ENCODE measurements at places on chromosomes 3 and 15. TPM values are rescaled to one million over a fixed set of nuclear protein-coding genes. Genes with fewer than 3 reads are reported as not detected.

GRCh38 chr15:58267051-58267450, 128.9 kb downstream of the AQP9 start:
- no peaks in the 10 kb centered on the region for H3K27me3 ChIP-seq
- no peak for DNase-seq
- no peaks in the 10 kb centered on the region for H3K36me3 ChIP-seq
- no peak overlapping the region for H3K4me3 ChIP-seq
- peaks cover 5% of the 10 kb centered on the region for H3K4me1 ChIP-seq

- H3K27me3 ChIP-seq = no peaks in the 10 kb centered on the region
- H3K27ac ChIP-seq = no peak overlapping the region
- no peaks in the 10 kb centered on the region for H3K4me1 ChIP-seq
- H3K36me3 ChIP-seq = no peaks in the 10 kb centered on the region
Observed at GRCh38 chr3:52791366-52791765, 3.2 kb upstream of the ITIH3 start.

- no peaks in the 10 kb centered on the region for H3K4me1 ChIP-seq
- no peak overlapping the region for H3K4me3 ChIP-seq
- H3K36me3 ChIP-seq = peaks cover 10% of the 10 kb centered on the region
Observed at GRCh38 chr3:20074226-20075063, 34.2 kb downstream of the KAT2B start.

DNA sequence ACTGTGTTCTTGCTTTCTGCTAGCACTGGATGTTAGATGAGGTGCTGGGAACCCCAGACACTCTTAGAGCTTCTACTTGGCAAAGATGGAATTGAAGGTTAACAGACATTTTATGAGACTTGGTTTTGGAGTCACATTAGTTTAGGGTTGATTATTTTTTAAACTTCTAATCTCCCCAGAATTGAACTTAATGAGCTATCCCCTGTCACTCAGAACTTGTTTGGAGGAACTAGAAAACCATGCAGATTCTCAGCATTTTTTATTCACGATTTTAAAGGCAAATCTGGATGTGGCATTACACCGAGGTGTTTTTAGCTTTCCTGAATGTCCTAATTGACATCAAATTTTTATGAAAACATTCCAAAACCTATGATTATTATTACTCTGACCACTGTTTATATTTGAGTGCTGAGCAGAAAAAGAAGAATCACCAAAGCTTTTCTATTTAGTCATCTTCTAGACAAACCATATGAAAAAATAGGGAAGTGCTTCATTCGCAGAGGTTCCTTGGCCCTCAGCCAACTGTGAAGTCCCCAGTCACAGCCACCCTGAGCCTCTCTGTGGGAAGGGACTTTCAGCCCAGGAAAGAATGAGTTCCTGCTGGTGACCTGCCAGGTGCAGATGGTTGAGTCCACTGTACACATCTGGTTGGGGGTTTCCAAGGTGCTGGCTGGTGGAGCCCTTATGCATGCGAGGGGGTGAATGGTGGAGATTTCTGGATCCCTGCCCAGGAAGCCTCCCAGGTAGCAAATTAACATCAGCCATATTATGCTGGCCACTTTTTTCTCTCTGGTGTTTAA, 196.0 kb upstream of the TOPAZ1 start:
- no peak overlapping the region for H3K27ac ChIP-seq
- no peak for DNase-seq
- H3K36me3 ChIP-seq = no peaks in the 10 kb centered on the region

GRCh38 chr3:124887177-124887931, at the start of gene ITGB5:
TSS of gene ITGB5 (minus strand) at chr3:124887365. CDS start at chr3:124887000, 365 bp downstream.
- H3K36me3 ChIP-seq = no peaks in the 10 kb centered on the region
- peak within 1 kb of the TSS; percentile 81 for H3K4me3 ChIP-seq
- H3K27me3 ChIP-seq = no peaks in the 10 kb centered on the region
- H3K27ac ChIP-seq = peak within 1 kb of the TSS; percentile 85
- peaks cover 16% of the 10 kb centered on the region for H3K4me1 ChIP-seq

DNA sequence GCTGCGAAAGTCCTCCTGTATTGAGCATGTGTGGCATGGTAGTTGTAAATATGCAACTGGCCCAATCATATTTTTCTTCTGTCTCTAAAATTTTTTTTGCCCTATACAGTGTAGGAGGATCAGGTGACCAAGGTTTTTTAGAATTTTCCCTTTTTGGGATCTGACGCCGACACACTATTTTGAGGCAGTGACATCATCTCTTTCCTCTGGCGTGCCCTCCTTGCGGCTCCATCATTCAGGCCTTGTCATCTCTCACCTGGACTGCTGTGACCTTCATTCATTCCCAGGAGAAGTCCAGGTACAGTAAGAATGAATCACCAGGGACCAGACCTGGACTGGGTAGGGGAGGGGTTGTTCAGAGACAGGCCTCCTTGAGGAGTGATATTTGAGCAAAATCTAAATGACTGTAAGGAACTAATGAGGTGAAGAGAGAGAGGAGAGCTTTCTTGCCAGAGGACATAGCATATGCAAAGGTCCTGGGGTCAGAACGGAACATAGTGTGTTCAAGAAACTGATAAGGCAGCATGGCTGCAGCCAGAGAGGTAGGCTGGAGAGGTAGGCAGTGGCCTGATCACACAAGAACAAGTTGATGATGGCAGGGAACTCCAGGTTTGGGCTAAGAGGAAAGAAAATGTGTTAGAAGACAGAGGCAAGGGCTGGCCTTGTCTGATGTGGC, 38.7 kb downstream of the ARNT2 start:
- H3K27ac ChIP-seq = no peak overlapping the region
- H3K36me3 ChIP-seq = no peaks in the 10 kb centered on the region
- H3K27me3 ChIP-seq = no peaks in the 10 kb centered on the region
- H3K4me1 ChIP-seq = no peaks in the 10 kb centered on the region
- DNase-seq = peak; percentile 16
- no peak overlapping the region for H3K4me3 ChIP-seq

- H3K4me1 ChIP-seq = peaks cover 28% of the 10 kb centered on the region
- no peaks in the 10 kb centered on the region for H3K27me3 ChIP-seq
- no peak overlapping the region for H3K4me3 ChIP-seq
- no peak for DNase-seq
Observed at GRCh38 chr3:159861369-159861987, 127.2 kb upstream of the IL12A start.

DNA sequence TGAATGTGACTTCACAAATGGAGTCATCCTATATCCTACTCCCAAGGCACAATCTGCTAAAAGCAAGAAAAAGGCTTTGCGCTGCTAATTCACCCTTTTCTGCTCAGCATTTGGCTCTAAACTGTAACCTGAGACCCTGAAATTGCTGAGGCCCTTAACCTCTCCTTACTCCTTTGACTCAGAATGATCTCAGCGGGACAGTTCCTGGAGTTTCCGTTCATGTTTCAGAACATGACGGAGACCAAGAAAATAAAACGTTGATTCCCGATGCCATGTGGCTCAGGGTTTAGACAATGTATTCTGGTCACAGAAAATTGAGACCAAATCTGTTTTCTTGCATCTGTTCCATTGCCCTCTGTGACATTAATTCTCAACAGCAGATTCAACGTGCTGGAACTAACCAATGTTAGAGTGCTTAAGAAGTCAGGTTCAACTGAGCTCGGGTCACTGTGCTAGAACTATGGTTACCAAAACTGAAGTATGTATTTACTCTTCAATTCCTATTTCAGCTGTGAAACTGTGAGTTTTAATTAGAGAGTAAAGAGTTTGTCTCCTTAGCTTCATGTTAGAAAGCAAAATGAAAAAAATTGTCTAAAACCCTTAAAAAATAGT, 45.4 kb upstream of the TMC3 start:
- H3K4me1 ChIP-seq = no peaks in the 10 kb centered on the region
- H3K27me3 ChIP-seq = no peaks in the 10 kb centered on the region
- no peak for DNase-seq
- H3K27ac ChIP-seq = no peak overlapping the region
- H3K36me3 ChIP-seq = no peaks in the 10 kb centered on the region

DNA sequence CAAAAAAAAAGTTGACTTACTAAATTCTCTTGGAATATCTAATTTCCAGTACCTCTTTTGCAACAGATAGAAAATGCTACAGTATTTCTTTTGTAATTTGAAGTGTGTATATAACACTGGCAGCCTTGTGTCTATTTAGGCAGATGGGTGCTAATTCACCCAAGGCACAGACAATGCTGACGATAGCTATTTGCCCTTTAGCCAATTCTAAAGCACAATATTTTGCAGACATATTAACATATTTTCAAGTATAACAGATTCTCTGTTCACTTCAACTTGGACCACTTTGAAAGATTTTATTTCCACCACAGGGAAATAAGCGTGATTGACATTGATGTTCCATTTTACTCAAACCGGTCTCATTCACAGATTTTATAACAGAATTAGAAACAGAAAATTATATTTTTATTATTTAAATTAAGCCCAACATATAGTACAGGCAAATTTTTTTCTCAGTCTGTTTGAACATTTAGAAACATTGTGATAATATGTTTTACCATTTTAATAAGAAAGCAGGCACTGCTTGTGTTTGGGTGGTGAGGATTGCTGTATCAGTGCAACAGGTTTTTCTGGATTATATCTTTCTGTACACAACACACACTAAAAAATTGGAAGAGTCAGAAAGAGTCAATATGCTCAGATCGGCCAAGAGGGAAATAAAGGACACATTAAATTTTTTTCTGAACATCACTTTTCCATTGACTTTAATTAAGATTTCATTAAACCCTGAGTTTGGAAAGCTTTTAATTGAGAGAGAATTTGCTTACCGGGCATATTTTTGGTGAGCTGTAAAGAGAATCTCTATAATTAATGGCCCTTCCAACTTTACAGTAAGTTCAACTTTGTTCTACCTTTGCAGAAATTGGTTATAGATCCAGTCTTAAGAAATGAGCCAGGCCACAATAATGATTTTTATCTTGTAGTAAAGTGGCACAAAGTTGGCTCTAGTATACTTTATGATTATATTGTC, 327.3 kb upstream of the NR2F2 start:
- no peak overlapping the region for H3K4me3 ChIP-seq
- no peaks in the 10 kb centered on the region for H3K36me3 ChIP-seq
- H3K4me1 ChIP-seq = no peaks in the 10 kb centered on the region
- no peak overlapping the region for H3K27ac ChIP-seq

- H3K4me3 ChIP-seq = no peak overlapping the region
- no peak overlapping the region for H3K27ac ChIP-seq
- peaks cover 6% of the 10 kb centered on the region for H3K36me3 ChIP-seq
- no peaks in the 10 kb centered on the region for H3K4me1 ChIP-seq
Observed at GRCh38 chr3:129032716-129033115, 27.9 kb upstream of the GP9 start.

- no peaks in the 10 kb centered on the region for H3K36me3 ChIP-seq
- no peaks in the 10 kb centered on the region for H3K4me1 ChIP-seq
- no peak overlapping the region for H3K27ac ChIP-seq
- no peak overlapping the region for H3K4me3 ChIP-seq
- no peaks in the 10 kb centered on the region for H3K27me3 ChIP-seq
Observed at GRCh38 chr15:29324746-29325145, 55.1 kb upstream of the NSMCE3 start.

GRCh38 chr3:113966172-113966571, 18.4 kb downstream of the ZDHHC23 start:
- no peak overlapping the region for H3K27ac ChIP-seq
- H3K36me3 ChIP-seq = no peaks in the 10 kb centered on the region
- no peaks in the 10 kb centered on the region for H3K27me3 ChIP-seq
- no peaks in the 10 kb centered on the region for H3K4me1 ChIP-seq

DNA sequence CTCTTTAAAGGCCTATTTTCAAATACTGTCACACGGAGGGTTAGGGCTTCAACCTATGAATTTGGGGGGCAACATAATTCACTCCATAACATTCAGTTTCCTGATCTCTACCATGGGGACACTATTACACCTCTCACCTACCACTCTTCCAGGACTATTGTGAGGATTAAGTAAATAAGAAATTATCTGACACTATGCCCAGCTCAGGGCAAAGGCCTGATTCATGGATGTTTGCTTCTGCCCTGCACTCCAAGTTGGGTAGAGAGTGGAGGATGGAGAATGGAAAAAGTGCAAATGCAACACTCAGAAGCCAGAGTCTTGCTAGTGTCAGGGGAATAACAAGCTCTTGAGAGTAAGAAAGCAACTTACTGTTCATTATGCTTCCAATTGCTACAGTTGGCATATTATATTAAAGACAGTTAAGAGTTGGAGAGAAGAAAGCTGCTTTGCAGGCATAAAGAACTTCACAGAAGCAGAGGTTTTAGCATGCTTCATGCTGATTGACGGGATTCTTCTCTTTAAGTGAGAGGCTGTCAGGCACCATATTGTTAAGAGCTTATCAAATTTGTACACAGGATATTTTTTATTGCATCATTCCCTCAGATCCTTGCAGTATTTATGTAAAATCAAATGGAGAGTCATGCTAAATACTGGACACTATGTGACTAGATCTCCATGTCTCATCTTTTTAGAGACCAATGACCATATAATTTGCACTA, 375.3 kb downstream of the VPS13C start:
- H3K36me3 ChIP-seq = no peaks in the 10 kb centered on the region
- no peak overlapping the region for H3K4me3 ChIP-seq
- no peaks in the 10 kb centered on the region for H3K4me1 ChIP-seq
- no peaks in the 10 kb centered on the region for H3K27me3 ChIP-seq

The ENTPD3 gene
- 3.7 TPM for total RNA-seq

The CPNE9 gene
- total RNA-seq = 0.90 TPM

The GOLGA6L7 gene
- not detected for total RNA-seq
